Thyroid gland (tissue), 4 donors: ENCODE measurements at places on chromosomes 2 and 18. TPM values are rescaled to one million over a fixed set of nuclear protein-coding genes. Genes with fewer than 3 reads are reported as not detected.
A peak's percentile ranks its signal among the peaks of the same experiment; 100 is the strongest.

DNA sequence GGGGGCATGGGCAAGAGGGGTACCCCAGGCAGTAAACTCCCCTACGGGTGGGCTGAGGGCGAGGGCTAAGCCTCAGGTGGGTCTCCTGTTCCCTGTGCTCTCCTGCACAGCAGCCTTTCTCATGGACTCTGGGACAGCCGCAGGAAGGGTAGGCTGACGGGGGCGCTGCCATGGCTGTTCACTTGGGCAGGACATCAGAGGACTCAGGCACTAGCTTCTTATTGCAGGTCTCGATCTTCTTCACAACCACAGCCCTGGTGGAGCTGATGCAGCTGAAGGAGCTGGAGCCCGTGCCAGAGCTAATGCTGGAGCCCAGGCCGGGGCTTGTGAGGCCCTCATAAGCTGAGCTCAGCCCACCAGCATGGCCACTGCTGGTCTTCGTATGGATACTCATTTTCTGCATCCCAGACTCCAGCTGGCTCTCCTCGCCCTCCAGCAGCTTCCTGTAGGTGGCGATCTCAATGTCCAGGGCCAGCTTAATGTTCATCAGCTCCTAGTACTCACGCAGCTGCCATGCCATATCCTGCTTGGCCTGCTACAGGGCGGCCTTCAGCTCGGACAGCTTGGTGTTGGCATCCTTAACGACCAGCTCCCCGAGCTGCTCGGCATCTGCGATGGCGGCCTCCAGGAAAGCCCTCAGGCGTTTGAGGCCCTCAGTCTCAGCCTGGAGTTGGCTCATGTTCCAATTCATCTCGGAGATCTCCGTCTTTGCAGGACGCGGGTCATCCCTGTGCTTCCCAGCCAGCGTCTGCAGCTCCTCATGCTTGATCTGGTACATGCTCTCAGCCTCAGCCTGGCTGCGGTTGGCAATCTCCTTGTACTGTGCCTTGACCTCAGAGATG is 359.8 kb upstream of the SETBP1 start:
- H3K27me3 ChIP-seq = no peaks in the 10 kb centered on the region
- DNase-seq = no peak
- H3K4me3 ChIP-seq = no peak overlapping the region
- H3K4me1 ChIP-seq = no peaks in the 10 kb centered on the region

GRCh38 chr18:23938901-23939341 is 75.6 kb upstream of the TTC39C start:
- no peak overlapping the region for H3K4me3 ChIP-seq
- no peak for DNase-seq
- H3K36me3 ChIP-seq = no peaks in the 10 kb centered on the region
- H3K27ac ChIP-seq = no peak overlapping the region
- no peaks in the 10 kb centered on the region for H3K4me1 ChIP-seq

- no peak overlapping the region for H3K27ac ChIP-seq
- H3K4me3 ChIP-seq = no peak overlapping the region
- no peaks in the 10 kb centered on the region for H3K27me3 ChIP-seq
- peaks cover 8% of the 10 kb centered on the region for H3K4me1 ChIP-seq
- DNase-seq = no peak
Measured at GRCh38 chr2:159484532-159484931, 131.8 kb downstream of the BAZ2B start.

DNA sequence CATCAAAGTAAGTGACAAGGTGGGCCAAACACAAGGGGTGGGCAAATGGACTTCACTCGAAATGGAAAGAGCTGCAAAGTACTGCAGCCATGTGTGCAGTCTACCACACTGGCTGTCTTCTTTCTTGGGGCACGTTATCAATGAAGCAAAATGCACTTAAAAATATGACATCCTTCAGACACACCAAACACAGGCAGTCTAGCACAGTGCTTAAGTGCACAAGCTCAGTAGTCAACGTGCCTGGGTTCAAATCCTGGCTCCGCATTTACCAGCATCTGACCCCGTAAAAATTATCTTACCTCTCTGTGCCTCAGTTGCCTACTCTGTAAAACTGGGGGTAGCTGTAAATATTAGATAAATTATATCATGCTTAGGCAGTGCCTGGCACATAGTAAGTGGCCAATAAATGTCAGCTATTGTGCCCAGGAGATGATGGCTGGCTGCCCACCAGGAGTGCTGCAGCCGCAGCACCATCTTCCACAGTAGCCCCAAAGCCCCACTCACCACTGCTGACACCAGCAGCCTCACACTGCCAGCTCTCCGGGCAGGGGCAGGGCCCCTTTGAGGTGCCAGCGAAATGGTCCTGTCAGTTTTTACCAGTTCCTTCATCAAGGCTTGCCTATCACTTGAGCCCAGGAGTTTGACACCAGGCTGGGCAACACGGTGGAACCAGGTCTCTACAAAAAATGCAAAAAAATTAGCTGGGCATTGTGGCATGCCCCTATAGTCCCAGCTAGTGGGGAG is 121.8 kb upstream of the SLC1A4 start:
- H3K4me1 ChIP-seq = peaks cover 8% of the 10 kb centered on the region
- no peaks in the 10 kb centered on the region for H3K27me3 ChIP-seq
- DNase-seq = no peak
- H3K27ac ChIP-seq = no peak overlapping the region
- no peaks in the 10 kb centered on the region for H3K36me3 ChIP-seq

TUBA3E gene
- total RNA-seq = not detected

DNA sequence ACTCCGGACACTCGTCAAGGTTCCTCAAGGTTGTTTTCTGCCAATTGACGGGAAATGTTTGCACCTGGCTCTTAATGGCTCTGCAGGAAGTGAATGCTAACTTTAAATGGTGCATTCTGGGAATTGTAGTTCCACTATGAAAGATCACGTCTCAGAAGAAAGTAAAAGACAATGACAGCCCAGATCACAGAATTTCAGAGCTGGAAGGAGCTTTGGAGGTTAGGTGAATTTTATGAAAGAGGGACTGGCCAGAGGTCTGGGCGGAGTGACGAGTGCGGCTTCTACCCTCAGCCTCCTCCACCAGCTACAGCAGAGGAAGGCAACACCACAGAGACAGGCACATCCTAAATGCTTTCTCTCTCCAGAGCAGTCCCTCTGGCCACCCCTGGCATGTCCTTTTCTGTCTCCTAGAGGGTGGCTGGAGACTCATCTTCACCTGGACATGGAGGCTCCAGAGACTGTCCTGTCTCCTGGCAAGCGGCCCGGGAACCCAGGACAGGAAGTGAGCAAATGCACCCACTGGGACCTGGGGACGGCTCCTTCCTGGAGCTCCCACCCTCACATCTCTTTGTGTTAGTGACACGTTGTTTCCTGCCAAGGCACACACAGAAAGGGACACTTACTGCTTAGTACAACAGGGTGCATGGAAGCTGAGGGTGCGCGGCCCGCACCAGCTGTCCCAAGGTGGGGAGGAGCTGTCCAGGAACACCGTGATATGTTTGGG is 19.4 kb downstream of the THAP4 start:
- no peaks in the 10 kb centered on the region for H3K27me3 ChIP-seq
- peak overlapping the region; percentile 1 for H3K4me3 ChIP-seq
- no peak overlapping the region for H3K27ac ChIP-seq
- no peak for DNase-seq
- H3K4me1 ChIP-seq = no peaks in the 10 kb centered on the region
- no peaks in the 10 kb centered on the region for H3K36me3 ChIP-seq

CNGA3 gene
- total RNA-seq = not detected
